ENCODE measurements at places on chromosomes 13 and 19.

DNA sequence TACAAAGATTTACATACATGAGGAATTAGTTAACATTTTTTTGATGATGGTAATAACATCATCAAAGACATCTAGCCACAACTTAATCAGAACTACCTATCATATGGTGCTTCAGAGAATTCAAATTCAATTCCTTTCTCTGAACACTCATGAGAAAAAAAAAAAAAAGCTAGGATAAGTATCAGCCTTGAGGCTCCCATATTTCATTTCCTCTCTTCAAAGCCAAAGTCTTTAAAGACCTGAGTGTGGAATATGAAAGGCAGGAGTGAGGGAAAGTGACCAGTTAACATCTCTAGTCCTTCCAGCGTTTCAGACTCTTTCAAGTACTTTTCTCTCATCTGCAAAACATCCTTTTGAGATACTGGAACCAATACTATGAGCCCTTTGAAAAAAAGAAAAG is 137.5 kb downstream of the DCLK1 start:
- DNase-seq = no peak

DNA sequence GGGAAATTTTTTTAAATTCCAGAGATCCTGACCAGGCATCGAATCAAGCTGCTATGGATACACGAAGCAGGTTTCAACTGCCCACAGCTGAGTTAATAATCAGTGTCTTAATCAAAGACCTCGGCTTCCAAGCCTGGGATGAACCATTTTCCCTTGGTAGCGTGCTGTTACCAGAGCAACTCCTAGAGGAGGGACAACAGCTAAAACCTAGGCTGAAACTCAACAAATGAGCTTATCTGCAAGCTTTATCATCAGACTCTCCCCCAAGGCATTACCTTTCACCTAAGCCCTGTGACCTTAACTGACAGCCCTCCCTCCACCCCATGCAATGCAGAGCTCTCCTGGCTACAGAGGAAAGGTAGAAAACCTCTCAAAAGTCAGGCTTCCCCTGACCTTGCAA is 39.7 kb downstream of the RCBTB1 start:
- no peak for DNase-seq

- no peak for DNase-seq
Measured at GRCh38 chr13:41597348-41598041, 140.1 kb downstream of the RGCC start.

- DNase-seq = no peak
Measured at GRCh38 chr13:23629566-23630272, 59.5 kb downstream of the TNFRSF19 start.

DNA sequence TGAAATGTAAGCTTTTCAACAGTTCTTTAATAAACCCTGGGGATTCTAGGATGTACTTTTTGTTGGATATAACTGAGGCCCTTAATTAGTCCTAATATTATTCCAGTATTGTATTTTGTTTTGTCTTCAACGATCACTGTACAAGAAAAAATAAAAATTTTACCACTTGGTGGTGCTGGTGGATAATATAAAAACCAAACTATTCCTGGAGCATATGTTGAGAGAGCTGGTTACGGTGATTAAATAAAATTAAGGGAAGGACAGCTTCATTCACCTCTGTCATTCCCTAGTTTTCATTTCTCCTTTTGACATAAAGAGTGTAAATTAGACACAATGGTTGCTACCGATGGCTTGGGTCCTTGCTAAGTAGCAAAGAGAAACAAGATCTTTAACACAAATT is 598.6 kb upstream of the PCDH20 start:
- DNase-seq = no peak

DNA sequence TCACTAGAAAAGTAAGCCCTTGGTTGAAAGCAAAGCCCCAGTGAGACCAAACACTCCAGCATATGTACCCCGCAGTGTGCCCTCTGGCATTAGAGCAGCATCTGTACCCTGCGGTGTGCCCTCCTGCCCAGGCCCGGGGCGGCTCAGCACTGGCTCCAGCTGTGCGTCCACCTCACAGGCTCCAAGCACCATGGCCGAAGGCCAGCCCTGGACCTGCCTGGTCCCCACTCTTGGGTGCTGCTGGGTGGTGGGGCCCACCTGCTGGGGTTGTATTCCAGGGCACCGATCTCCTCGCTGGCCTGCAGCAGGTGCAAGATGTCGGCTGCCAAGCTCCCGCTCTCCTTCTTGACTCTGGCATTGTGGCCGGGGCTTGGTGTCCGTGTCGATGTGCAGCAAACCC is 230.2 kb downstream of the TUBA3C start:
- no peak for DNase-seq

DNA sequence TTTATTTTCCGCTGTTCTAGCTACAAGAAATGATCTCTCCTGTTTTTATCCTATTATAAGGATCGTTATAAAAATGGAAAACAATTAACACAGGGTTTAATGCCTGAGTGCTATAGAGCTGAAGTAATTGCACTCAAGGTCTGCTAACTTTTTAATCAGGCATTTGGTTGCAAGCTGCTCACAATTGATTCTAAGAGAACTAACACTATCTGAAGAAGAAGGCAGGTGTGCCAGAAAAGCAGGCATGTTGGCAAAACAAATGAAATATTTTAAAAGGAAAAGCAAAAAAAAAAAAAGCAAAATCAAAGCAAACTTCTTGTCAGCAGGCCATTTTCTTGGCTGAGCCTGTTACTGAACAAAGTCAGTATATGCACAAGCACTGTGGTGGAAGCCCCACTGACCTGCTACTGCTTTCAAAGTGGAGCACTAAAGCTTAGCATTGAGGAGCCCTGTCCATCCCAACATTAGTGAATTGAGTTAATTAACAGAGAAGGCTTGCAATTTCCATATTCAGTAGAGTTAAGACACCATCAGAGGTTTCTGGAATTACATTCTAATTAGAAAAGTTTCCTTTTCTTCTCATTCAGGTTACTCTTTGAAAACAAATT is 574.2 kb downstream of the PCDH9 start:
- DNase-seq = no peak

DNA sequence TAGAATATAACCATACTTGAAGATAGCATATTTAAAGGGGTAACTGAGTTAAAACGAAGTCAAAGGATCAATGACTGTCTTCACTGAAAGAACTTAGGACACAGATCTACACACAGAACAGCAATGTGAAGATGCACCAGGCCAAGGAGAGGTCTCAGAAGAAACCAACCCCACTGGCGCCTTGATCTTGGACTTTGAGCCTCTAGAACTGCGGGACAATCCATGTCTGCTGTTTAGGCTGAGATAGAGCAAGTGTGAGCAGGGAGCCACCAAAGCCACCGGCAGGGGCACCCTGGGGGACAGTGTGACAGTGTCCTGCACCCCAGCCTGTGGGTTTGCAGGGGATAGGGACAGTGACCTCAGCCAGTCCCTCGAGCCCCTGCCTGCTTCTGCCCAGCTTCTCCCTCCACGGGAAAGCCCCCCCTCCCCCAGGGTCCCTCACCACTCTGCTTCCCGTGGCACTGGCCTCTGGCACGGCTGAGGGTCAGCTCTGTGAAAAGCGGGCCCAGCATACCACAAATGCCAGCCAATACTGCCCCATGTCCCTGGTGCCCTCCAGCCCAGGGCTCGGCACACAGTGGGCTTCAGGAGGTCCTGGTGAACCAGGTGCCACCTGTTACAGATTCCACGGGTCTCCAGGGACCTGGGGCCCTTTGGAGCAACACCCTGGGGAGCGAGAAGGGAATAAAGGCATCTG is 40.8 kb downstream of the KLF2 start:
- DNase-seq = no peak

DNA sequence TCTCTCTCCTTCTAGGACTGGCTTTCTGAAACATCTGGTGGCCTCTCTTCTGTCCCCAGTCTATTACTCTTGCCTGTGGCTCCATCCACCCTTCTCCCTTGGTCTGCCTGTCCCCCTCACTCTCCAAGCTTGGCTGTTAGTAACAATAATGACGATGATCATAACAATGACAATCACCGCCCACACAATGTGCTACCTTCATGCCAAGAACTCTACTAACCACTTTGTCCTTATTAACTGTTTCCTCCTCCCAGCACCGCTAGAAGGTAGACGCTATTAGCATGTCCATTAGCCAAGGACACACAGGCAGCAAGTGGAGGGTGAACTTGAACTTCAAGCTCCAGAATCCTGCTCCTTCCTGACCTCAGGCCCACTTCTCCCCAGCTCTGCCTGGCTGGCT is 2.7 kb downstream of the GYS1 start:
- no peak for DNase-seq

DNA sequence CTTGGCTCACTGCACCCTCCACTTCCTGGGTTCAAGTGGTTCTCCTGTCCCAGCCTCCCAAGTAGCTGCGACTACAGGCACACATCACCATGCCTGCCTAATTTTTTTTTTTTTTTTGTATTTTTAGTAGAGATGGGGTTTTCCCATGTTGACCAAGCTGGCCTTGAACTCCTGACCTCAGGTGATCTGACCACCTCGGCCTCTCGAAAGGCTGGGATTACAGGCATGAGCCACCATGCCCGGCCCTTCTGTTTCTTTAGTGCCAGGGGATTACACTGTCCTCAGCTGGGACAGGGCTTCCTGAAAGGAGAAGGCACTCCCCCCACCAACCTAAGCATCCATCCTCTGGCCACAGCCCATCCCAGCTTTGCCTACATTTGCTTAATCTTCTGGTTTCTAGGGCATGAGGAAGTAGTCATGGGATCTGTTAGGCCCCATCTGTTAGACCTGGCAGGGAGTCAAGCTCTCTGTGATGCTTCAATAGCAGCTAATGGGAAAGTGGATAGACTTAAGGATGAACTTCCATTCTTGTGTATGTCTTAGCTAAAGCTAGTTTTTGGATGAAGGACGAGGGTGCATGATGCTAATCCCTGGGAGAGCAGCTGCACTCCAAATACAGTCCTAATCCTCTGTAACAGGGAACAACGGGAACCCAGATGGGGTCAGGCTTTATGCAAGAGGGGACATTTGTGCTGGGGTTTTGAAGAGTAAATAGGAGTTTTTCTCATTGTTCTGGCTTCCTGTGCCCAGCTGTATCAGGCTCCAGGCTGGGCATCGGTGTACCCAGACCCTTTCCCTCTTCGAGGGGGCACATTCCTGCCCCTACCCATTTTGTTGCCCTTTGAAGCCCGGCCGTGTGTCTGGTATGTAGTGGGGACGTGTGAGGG is 2.6 kb downstream of the VAV1 start:
- DNase-seq = no peak

GRCh38 chr19:32068793-32069192 is 276.6 kb upstream of the ZNF507 start:
- no peak for DNase-seq

DNA sequence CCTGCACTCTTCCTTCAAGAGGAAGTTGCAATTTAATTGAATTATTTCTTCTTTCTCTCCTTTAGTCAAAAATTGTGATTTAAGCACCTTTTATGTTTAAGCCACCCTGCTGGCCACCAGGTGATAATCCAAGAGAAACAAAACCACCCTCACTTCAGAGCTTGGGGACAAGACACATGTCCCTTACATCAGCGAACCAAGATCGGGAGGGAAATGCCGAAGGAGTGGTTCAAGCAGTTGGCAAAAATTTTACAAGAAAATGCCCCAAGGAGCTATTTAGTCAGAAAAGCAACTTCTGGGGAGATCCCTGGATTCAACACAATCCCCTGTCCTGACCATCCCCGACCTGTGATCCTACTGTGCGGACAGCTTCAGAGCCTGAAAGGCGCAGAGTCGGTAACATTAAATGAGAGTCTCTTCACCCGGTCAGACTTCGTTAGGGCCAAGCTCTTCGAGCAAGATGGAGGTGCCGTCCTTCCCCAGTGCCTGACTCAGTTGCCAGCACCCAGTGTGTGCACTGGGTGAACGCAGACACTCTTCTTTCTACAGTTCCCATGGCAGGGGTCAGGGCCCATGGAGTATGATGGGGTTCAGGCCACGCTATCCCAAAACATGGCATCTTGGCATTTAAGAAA is 78.6 kb upstream of the TM9SF2 start:
- DNase-seq = no peak

GRCh38 chr13:60494296-60494695 is 97.3 kb downstream of the TDRD3 start:
- no peak for DNase-seq

- DNase-seq = no peak
Measured at GRCh38 chr13:52812941-52813340, 35.5 kb downstream of the PCDH8 start.

GRCh38 chr13:70755456-70755855 is 647.2 kb upstream of the KLHL1 start:
- no peak for DNase-seq

GRCh38 chr13:60619461-60619860 is 222.4 kb downstream of the TDRD3 start:
- no peak for DNase-seq

DNA sequence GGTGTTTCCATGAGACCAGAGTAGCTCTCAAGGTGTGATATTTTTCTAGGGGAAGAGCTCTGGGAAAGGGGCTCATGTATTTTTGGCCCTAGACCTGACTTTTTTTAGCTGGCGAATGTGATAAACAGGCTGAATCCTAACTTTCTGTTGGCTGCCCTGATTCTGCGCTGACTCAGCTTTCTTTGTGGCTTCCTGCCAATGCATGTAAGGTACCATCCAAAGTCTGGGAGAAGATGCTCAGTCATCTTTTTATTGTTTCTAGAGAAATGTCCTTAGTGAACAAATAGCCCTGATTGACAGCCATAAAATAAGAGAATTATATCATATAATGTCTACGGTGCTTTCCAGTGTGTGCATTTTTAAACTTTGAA is 113.6 kb upstream of the MBNL2 start:
- no peak for DNase-seq

Measured in smooth muscle cell of the brain vasculature (primary cell).